ENCODE measurements at places on chromosomes 3 and 15. TPM values are rescaled to one million over a fixed set of nuclear protein-coding genes. Genes with fewer than 3 reads are reported as not detected.

CYP11A1 gene
- not detected for total RNA-seq

TEX55 gene
- not detected for total RNA-seq

VGLL3 gene
- total RNA-seq, result not detected

- H3K27me3 ChIP-seq, result no peaks in the 10 kb centered on the region
- no peaks in the 10 kb centered on the region for H3K36me3 ChIP-seq
- H3K27ac ChIP-seq, result no peak overlapping the region
- no peak overlapping the region for H3K4me3 ChIP-seq
- H3K4me1 ChIP-seq, result no peaks in the 10 kb centered on the region
- no peak for DNase-seq
Measured at GRCh38 chr3:7504886-7505775, 644.2 kb downstream of the GRM7 start.

- DNase-seq, result no peak
- no peak overlapping the region for H3K27ac ChIP-seq
- H3K27me3 ChIP-seq, result no peaks in the 10 kb centered on the region
- no peaks in the 10 kb centered on the region for H3K4me1 ChIP-seq
- H3K4me3 ChIP-seq, result no peak overlapping the region
Measured at GRCh38 chr3:61597906-61598305, 36.5 kb downstream of the PTPRG start.

GRCh38 chr3:181721046-181721875 lies 9.5 kb downstream of the SOX2 start:
- H3K4me3 ChIP-seq, result no peak overlapping the region
- H3K4me1 ChIP-seq, result peaks cover 4% of the 10 kb centered on the region
- DNase-seq, result no peak

- no peaks in the 10 kb centered on the region for H3K36me3 ChIP-seq
- no peak overlapping the region for H3K4me3 ChIP-seq
- no peak for DNase-seq
Measured at GRCh38 chr15:81327516-81327915, 3.6 kb upstream of the STARD5 start.

Data from activated CD4-positive, alpha-beta memory T cell treated with anti-CD3 and anti-CD28 coated beads for 36 hours (primary cell).